Thoracic aorta (tissue), 2 donors: ENCODE measurements at places on chromosomes 4 and X.

DNA sequence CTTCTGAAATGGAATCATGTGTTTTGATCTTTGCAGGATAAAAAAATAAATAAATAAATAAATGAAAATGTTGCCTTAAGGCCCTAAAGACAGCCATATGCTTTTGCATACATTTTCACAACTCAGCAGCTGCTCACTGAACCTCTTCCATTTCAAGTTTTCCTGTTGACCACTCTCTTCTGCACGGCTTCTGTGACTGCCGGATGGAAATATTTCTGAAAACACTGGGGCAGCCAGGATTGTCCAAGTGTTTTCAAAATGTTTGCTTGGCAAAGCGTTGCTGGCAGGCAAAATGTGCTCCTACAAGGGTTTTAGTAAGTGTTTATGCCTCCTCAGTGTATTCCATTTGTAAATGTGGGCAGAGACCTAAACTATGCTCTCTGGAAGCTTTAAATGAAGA lies 208.1 kb upstream of the IL1RAPL1 start:
- no peaks in the 10 kb centered on the region for H3K27me3 ChIP-seq
- H3K36me3 ChIP-seq, result no peaks in the 10 kb centered on the region
- H3K4me3 ChIP-seq, result no peak overlapping the region
- H3K27ac ChIP-seq, result no peak overlapping the region
- no peaks in the 10 kb centered on the region for H3K4me1 ChIP-seq

- no peaks in the 10 kb centered on the region for H3K36me3 ChIP-seq
- no peak overlapping the region for H3K27ac ChIP-seq
- H3K27me3 ChIP-seq, result no peaks in the 10 kb centered on the region
- no peak for DNase-seq
- no peak overlapping the region for H3K4me3 ChIP-seq
Observed at GRCh38 chr4:106746451-106746850, 289.7 kb downstream of the DKK2 start.

DNA sequence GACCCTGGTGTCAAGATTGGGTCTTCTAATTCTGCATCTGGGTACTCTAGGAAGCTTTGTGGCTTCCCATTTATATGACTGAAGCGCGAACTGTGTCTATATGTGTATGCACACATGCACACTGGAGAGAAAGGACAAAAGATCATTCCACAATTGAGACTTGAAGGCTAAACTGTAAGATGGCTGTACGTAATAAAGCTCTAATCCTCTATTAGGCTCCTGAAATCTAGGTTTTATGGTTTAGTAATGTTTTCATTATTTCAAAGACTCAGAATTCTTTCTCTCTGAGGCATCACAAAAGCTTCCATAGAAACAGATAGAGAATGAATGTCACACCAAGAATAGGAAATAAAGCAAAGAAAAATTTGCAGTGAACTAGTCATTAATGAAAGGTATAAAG lies 320.7 kb upstream of the FTHL17 start:
- no peaks in the 10 kb centered on the region for H3K27me3 ChIP-seq
- H3K4me3 ChIP-seq, result no peak overlapping the region
- no peaks in the 10 kb centered on the region for H3K4me1 ChIP-seq
- no peaks in the 10 kb centered on the region for H3K36me3 ChIP-seq
- H3K27ac ChIP-seq, result no peak overlapping the region
- no peak for DNase-seq

DNA sequence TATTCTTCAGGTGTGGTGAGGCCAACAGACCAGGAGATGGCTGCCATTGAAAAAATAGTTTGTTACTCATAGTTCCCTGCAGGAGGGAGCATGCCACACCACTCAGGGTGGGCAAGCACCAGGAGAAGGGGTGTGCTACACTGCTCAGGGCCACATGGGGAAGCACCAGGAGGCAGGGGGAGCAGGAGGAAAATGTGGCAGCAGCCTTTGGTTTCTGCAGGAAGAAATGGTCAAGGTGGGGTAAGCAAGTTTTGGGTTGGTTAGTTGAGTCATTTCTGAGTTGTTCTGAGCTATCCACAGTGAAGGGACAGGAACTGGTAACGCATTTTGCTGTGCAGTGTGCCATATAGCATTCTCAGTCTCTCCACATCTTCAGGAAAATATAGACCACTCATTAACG lies 23.8 kb downstream of the FGFBP1 start:
- H3K27me3 ChIP-seq, result no peaks in the 10 kb centered on the region
- no peak overlapping the region for H3K27ac ChIP-seq
- DNase-seq, result no peak
- H3K4me1 ChIP-seq, result no peaks in the 10 kb centered on the region

DNA sequence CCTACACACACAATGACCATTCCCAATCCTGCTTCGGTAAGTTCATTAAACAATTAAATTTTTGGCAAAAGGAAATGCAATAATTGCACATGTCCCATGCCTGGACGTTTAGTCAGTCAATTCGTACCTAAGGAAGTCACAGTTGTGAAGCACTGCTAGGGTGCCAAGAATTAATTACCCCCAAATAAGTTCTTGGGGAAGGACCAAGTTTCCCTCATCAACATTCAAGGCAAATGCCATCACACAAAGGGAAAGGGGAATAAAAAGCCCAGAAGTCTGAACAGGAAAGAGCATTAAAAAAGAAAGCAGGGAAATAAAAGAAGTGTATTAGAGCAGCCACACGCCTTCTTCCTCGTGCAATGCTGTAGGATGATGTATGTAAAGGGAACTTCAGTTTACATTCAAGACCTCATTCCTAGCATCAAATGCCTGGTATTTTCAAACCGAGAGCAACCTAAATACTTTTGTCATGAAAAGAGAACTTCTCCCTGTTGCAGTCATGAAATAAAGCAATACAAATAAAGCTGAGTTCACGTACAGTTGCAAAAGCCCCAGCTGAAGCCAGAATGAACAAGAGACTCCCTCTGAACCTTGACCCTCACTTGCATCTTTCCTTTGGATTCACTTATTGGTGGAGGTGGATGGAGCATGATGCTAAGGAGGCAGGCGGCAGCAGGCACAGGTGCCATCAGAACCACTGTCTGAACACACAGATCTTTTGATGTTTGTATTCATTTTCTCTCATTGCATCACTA lies 124.0 kb upstream of the PPARGC1A start:
- H3K27me3 ChIP-seq, result no peaks in the 10 kb centered on the region
- H3K27ac ChIP-seq, result no peak overlapping the region
- H3K4me1 ChIP-seq, result no peaks in the 10 kb centered on the region
- no peaks in the 10 kb centered on the region for H3K36me3 ChIP-seq
- H3K4me3 ChIP-seq, result no peak overlapping the region

DNA sequence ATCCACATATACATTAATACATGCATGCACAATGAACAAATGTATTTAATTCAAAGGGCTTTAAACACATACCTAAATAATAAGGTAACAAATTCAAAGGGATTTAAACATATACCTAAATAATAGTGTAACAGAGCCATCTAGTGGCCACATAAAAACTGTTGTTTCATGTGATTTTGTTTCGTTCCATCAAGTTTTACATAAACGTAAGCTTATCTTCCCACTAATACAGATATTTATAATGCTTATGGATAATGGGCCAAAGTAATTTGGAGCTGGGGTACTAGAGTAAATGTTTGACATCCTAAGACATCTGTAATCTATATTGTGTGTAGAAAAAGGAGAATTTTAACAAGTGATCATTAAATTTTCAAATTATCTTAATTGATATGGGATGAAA lies 82.3 kb downstream of the PRSS12 start:
- H3K36me3 ChIP-seq, result no peaks in the 10 kb centered on the region
- H3K27ac ChIP-seq, result no peak overlapping the region
- H3K4me1 ChIP-seq, result no peaks in the 10 kb centered on the region
- no peak overlapping the region for H3K4me3 ChIP-seq
- no peaks in the 10 kb centered on the region for H3K27me3 ChIP-seq

DNA sequence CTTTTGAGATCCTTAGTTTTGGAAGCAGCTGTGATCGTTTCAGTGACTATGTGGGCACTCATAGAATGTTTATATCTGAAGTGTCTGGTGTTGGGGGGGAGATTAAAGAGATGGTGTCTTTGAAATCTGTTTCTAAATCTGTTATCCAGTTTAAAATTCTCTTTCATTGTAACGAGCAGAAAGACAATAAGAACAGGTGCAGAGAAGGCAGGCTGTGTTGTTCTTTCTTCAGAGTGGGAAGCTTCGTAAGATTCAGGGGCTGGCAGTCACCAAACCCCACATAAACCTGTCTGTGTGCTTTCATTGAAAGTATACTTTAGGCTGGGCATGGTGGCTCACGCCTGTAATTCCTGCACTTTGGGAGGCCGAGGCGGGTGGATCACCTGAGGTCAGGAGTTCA lies 16.3 kb upstream of the DHRSX start:
- H3K4me1 ChIP-seq, result no peaks in the 10 kb centered on the region
- H3K27ac ChIP-seq, result no peak overlapping the region
- H3K36me3 ChIP-seq, result no peaks in the 10 kb centered on the region
- H3K27me3 ChIP-seq, result no peaks in the 10 kb centered on the region
- DNase-seq, result no peak

GRCh38 chrX:13498238-13498637 lies 71.2 kb upstream of the EGFL6 start:
- peaks cover 5% of the 10 kb centered on the region for H3K4me1 ChIP-seq
- no peak for DNase-seq
- H3K27ac ChIP-seq, result no peak overlapping the region
- no peak overlapping the region for H3K4me3 ChIP-seq

- H3K27me3 ChIP-seq, result no peaks in the 10 kb centered on the region
- no peaks in the 10 kb centered on the region for H3K4me1 ChIP-seq
- no peaks in the 10 kb centered on the region for H3K36me3 ChIP-seq
- H3K27ac ChIP-seq, result no peak overlapping the region
- no peak for DNase-seq
- no peak overlapping the region for H3K4me3 ChIP-seq
Observed at GRCh38 chr4:163663454-163664225, 169.2 kb downstream of the TMA16 start.

DNA sequence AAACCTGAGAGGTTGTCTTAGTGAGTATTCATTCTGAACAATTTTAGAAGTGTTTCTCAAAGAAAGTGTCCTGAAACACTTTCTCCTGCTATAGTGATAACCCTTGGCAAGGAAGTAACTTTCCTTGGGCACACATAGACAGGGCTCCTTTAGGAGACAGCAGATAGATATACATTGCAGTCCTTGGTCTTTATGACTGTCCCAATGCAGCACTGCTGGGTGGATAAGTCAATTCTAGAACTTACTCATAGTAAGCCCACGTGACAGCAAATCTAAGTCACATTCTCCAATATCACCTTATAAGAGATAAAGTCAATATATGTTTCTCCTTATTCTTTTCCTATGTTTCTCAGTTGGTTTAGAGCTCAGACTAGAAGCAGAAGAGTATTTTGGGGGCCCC lies 46.7 kb downstream of the GPRASP3 start:
- no peak overlapping the region for H3K4me3 ChIP-seq
- H3K27me3 ChIP-seq, result no peaks in the 10 kb centered on the region
- DNase-seq, result no peak
- no peaks in the 10 kb centered on the region for H3K4me1 ChIP-seq
- H3K27ac ChIP-seq, result no peak overlapping the region

GRCh38 chrX:17299206-17299605 lies 75.8 kb upstream of the NHS start:
- no peaks in the 10 kb centered on the region for H3K4me1 ChIP-seq
- no peak for DNase-seq
- H3K27ac ChIP-seq, result no peak overlapping the region
- H3K36me3 ChIP-seq, result no peaks in the 10 kb centered on the region

DNA sequence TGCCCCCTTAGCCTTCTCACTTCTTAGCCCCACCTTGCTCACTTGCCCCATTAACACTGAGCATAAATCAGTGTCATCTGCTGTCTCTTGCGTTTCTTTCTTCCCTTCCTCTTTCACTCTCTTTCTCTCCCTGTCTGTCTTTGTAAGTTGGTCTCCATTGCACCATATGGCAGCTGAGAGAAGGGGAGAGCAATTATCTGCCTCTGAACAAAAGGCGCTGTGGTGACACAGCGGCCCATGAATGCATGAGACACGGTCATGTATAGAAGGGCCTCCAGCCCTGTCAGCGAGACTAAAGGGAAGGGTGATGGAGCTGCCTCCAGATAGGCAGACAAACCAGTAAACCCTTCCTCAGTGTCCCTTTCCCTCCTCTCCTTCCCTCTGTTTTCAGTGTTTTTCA lies 88.8 kb upstream of the PCDH18 start:
- H3K27ac ChIP-seq, result no peak overlapping the region
- no peak overlapping the region for H3K4me3 ChIP-seq
- H3K4me1 ChIP-seq, result no peaks in the 10 kb centered on the region
- no peaks in the 10 kb centered on the region for H3K27me3 ChIP-seq
- H3K36me3 ChIP-seq, result no peaks in the 10 kb centered on the region

DNA sequence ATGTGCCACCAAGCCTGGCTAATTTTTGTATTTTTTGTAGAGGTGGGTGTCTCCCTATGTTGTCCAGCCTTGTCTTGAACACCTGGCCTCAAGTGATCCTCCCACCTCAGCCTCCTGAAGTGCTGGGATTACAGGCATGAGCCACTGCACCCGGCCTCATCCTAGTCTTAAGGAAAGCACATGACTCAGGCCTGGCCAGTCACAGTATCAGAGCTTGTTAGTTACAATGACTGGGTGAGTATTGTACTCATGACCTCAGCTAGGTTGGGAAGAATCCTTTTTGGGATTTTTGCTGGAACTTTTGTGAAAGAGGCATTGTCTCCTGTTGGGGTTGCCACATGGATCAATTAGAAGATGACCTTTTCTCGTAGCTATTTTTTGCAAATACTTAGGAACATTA lies 292.8 kb downstream of the RAPGEF2 start:
- H3K4me1 ChIP-seq, result peaks cover 59% of the 10 kb centered on the region
- H3K27ac ChIP-seq, result peak overlapping the region; percentile 28
- H3K36me3 ChIP-seq, result no peaks in the 10 kb centered on the region
- no peak for DNase-seq
- H3K4me3 ChIP-seq, result no peak overlapping the region

DNA sequence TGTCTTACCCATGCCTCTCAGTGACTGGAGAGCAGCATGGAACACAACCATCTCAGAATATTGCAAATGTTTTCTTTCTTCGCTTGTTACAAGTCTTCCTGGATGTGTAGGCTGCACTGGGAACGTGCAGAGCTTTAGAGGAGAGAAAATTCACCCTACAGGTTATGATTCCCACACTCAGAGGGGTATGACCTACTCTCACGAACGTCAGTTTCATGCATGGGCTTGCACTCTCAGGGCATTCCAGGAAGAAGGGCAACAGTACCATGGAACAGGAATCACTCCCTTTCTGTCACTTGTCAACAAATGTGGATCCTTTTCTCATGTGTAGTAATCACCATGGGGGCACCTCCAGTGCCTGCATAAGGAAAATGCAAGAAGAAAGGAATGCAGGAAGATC lies 75.8 kb downstream of the NBDY start:
- no peak for DNase-seq
- H3K36me3 ChIP-seq, result no peaks in the 10 kb centered on the region
- peaks cover 9% of the 10 kb centered on the region for H3K4me1 ChIP-seq
- H3K4me3 ChIP-seq, result no peak overlapping the region

GRCh38 chrX:153934762-153935325 lies at the start of gene NAA10:
Gene NAA10, minus strand, starts transcription at chrX:153935037. Its CDS starts 133 bp downstream, at chrX:153934904.
- peak within 1 kb of the TSS; percentile 12 for H3K27ac ChIP-seq
- H3K4me3 ChIP-seq, result peak within 1 kb of the TSS; percentile 77
- no peaks in the 10 kb centered on the region for H3K27me3 ChIP-seq
- peaks cover 6% of the 10 kb centered on the region for H3K36me3 ChIP-seq
- peaks cover 3% of the 10 kb centered on the region for H3K4me1 ChIP-seq

DNA sequence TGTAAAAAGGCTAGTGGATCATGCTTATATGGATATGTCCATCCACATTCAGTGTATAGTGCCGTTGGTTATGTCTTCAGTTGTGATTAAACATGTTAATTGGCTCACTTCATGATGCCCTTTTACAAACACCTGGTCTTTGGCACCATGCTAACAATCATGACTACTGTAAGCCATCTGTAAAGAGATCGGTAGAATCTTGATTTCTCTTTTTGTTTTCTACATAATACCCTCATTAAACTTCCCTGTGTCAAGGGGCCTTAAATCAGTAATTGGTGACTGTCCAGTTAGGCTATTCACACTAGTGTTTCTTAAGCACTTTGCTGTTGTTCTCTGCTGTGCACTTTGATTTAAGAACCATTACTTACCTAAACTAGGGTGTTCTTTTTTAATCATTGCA lies 475.2 kb downstream of the RPA4 start:
- H3K27ac ChIP-seq, result no peak overlapping the region
- no peak for DNase-seq
- H3K27me3 ChIP-seq, result no peaks in the 10 kb centered on the region
- no peaks in the 10 kb centered on the region for H3K36me3 ChIP-seq
- H3K4me1 ChIP-seq, result no peaks in the 10 kb centered on the region
